Cerebellar cortex (tissue), 1 donor: ENCODE measurements at places on chromosomes 5 and 9.

DNA sequence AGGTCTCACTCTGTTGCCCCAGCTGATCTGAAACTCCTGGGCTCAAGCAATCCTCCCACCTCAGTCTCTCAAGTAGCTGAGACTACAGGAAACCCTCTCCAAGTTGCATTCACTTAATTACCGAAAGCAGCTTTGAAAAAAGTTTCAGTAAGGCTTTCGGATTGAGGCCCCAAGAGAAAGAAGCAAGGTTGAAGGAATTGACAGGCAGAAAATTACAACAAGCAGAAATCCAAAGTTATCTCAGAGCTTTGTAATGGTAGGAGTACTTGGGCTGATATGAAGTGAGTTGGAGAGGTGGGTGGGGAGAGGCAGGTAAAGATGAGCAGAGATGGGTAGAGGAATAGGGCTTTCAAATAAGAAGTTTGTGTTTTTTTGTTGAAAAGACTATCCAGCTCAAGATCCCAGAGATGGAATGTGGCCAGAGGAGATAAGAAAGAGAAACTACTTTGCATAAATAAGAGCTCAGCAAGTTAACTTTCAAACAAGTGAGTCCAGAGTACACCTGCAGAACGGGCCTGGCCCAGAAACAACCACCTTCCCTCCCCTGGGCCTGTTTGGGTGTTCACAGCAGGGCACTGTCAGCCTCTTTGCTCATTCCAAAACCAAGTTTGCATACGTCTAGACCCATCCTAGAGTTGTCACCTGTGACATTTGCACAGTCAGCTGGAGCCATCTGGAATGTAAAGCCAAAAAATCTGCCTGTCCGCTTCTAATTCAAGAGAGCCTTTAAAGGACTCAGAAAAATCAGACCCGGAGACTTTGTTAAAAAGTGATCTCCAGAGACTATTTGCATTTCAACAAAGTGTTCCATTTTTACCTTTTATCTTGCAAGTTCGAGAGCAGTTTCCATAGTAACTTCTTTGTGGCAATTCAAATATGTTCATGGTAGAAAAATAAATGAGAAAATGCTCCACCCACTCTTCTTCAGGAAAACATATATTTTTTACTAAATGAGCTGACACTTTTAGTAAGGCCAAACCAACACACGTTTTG is 2.2 kb upstream of the CLINT1 start:
- DNase-seq: no peak

DNA sequence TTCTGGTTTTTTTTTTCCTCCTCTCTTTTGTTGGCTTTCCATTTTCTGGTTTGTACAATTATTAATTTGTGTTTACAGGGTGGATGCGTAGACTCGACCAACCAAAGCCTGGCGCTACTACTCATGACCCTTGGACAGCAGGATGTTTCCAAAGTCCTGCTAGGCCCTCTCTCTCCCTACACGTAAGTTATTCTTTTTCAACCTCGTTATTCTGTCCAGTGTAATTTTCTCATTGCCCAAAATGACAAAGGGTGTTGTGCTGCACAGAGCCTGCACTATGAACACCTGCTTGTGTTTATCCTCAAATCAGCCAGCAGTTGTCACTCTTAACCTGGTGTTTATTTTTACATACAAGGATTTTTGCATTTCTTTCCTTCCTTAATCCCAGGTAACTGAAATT is 56.6 kb downstream of the RCL1 start:
- peak; percentile 15 for DNase-seq

GRCh38 chr5:9653811-9654210 is 23.7 kb upstream of the TAS2R1 start:
- no peak for DNase-seq

DNA sequence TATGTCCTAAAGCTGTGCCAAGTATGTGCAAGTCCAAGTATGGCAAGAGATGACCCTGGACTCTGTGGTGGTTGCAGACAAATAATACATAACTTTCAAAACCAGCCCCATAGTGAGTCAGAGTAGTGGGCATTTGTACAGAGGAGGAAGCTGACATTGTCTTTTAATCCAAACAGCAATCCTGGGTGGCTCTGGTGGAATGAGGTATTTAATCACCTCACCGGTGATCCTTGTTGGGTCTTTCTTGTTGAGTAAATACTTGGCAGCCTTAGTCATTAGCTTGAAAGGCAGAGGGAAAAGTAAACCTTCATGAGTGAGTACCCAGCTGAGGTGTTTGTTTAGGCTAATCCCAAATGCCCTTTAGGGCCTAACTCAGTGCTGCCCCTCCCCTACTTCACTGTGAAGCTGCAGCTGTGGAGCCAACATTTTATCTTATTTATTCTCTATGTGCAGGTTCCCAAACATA is 148.7 kb upstream of the SLC12A2 start:
- no peak for DNase-seq

DNA sequence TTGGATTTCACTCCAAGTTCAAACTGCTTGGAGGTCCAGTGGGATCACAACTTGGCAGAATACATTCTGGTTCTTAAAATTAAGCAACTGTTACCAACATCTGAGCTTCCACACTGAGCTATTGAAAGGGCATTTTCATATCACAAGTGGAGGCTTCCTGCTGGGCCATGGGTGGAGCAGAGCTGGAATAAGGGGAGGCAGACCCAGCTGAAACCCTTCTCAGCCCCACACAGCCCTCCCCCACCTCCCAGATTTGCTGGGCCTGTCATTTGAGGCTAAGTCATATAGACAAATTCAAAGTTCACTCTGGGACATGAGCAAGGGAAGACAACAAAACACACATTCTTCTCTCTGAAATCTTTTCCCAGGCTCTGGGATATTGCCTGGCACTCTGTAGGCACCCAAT is 79.9 kb downstream of the ACTL7B start:
- no peak for DNase-seq

DNA sequence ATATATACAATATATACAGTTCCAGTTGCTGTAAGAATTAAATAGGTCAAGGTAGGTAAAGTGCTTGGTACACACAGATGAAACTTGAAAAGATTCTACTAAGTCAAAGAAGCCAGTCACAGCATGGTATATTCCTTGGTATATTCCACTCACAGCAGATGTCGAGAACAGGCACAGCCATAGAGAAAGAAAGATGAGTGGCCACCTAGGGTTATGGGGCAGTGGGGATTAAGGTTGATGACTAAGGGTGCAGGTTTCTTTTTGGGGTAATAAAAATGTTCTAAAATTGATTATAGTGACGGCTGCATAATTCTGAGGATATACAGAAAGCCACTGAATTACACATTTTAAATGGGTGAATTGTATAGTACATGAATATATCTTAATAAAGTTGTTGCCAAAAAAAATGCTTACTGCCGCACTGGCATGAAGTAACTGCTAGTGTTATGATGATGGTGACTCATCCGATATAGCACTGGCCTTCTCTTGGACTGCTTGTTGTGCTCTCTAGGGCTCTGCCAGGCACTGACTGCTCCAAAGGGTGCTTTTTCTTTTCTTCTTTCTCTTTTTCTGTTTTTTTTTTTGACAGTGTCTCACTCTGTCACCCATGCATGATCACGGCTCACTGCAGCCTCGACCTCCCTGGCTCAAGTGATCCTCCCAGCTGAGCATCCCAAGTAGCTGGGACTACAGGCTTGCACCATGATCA is 23.5 kb downstream of the TBC1D2 start:
- no peak for DNase-seq

DNA sequence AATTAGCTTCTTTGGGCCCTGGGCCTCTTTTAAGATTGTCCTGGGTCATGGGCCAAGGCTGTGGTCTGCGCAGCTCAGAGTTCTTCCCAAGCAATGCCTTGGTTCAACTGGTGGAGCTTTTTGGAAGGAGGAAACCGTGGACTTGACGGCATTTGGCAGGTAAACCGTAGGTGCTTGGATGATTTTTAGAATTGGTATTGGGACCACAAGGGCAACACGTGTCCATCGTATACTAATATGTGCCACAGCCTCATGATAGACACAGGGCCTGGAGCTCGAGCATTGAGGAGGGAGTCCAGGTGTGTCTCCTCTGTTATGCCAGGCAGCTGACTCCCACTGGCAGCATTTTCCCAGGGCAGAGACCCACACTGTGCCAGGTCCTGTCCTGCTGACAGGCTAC is 120.9 kb upstream of the PITX1 start:
- DNase-seq: no peak

GRCh38 chr5:76544268-76544926 is 78.8 kb downstream of the F2RL2 start:
- peak; percentile 64 for DNase-seq

DNA sequence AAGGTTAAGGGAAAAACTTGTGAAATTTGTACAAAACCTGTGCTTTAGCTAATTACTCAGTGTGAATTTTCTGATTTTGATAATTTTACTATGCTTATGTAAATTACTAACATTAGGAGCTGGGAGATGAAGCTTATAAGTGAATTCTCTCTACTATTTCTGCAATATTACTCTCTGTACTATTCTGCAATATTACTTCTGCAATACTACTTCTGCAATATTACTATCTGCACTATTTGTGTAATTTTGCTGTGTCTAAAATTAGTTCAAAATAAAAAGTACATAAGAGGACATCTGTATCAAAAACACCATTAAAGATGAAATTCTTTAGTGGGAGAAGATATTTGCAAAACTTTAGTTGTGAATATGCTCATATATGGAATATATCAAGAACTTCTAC is 62.9 kb downstream of the C9 start:
- no peak for DNase-seq

GRCh38 chr5:142425286-142426065 is 100.7 kb upstream of the SPRY4 start:
- DNase-seq: no peak

- DNase-seq: no peak
These were observed 3.6 kb downstream of the PTGER4 start for GRCh38 chr5:40683305-40683704.

DNA sequence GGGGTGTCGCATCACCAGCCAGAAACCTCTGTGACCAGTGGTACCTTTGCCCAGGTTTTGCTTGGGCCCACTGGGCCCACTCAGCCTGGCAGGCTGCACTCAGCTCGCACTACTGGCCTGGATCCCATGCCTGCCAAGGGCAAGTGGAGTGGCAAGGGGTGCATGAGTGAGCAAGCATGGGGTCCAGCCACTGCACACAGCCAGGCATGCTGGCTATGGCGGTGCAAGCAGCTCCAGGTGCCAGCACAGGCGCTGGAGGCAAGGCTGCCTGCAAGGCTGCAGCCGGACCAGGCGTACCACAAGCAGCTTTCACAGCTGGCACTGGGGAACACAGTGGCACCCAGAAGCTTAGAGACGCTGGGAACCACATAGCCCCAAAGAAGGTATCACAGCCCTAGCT is 80.1 kb downstream of the NLN start:
- DNase-seq: no peak

- no peak for DNase-seq
These were observed 48.6 kb upstream of the RNU6ATAC start for GRCh38 chr9:134212809-134213507.

DNA sequence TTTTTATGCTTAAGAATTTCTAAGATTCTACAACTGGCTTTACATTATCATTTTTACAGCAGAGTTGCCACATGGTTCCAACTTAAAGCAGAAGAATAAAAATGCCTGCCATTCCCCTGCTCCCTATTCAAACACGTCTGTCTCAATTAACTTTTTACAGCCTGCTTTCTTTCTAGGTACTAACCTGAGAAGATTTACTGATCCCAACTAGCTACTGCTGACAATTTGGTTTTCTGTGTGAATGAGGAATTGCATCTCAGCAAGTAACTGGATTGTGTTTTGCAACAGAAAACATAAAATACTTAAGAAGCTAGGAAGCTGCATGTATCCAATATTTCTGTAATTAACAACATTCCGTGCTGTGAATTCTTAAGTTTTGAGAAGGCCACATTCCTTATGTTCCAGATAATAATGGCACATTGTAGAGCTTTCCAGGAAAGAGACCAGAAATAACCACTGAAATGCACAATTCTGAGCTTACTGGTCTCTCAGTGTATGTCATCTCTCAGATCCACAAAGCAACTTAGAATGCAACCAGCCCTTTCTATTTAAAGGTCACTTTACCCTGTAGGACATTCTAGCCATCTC is 306.8 kb upstream of the NMUR2 start:
- no peak for DNase-seq
